ENCODE measurements at places on chromosomes 16 and 17.

- DNase-seq: no peak
These were observed 8.1 kb downstream of the C16orf54 start for GRCh38 chr16:29737713-29738112.

DNA sequence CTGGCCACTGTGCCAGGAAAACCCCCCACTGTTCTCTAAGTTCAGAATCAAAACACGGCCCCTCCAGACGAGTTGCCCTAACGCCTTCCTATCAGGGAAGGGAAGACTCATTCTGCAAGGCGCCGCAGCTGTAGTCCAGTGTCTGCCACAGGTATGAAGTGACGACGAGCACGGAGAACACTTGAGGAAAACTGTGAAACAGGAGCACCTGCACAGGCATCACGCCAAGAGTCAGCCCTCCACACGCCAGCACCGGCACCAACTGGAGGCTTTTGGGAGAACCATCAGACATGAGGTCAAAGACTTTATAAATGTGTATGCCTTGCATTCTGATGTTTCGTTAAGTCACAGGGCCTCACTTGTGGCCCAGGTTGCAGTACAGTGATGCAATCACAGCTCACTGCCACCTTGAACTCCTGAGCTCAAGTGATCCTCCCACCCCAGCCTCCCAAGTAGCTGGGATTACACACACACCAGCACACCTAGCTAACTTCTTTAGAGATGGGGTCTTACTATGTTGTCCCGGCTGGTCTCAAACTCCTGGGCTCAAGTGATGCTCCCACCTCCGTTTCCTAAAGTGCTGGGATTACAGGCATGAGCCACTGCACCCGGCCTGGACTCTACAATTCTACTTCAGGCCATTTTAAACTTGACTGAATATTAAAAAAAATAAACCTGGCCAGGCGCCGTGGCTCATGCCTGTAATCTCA lies 22.9 kb downstream of the KLHDC4 start:
- no peak for DNase-seq

DNA sequence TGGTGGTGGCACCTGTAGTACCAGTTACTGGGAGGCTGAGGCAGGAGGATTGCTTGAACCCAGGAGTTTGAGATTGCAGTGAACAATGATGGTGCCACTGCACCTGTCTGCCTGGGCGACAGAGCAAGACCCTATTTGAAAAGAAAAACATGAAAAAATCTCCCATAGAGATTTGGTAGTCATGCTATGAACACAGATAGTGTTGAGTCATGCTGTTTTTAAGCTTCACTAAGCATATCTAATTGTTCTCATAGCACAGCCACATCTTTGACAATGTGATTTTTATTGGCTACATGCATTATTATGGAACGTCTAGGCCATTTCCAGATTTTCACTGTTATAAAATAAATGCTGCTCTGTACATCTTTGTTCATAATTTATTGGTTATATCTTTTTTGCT lies 6.0 kb downstream of the IL34 start:
- no peak for DNase-seq

GRCh38 chr16:25089351-25089750 lies 22.2 kb upstream of the LCMT1 start:
- no peak for DNase-seq

DNA sequence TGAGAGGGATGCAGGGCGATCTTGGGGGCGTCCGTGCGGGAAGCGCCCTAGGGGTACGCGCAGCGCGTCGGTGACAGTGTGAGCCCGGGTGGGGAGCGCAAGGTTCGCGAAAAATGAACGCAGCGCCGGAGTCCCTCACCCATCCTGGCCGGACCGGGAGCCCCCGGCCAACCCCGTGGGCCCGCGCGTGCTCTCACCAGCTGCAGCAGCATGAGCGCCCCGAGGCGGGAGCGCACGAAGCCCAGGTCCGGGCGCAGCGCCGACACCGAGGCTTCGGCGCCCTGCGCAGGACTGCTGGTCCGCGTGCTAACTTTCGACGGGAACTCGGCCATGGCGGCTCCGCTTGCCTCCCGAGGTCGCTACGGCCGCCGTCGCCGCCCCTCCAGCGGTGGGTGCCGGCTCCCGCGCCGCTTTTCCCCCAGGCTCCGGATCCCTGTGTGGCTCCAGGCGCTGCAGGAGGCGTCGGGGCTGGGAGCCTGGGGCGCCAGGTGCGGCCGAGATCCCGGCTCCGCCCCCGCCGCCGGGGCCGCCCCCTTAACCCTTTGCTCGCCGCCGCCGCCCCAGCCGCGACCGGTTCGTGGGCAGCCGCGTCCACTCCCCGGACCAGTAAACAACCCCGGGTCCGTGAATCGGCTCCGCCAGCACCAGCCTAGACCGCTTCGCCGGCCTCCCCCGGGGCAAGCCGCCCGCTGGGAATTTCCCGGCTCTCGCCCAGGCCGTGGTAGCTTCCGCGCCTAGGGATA lies at the start of gene PLLP:
Gene PLLP (minus strand): TSS at position 464 of the 743 bp plus-strand sequence. CDS start 132 bp downstream, at position 332.
- no peak for DNase-seq

GRCh38 chr17:3724378-3725077 lies 825 bp downstream of the HASPIN start:
- DNase-seq: no peak

Data from stimulated activated CD4-positive, alpha-beta T cell treated with anti-CD3 and anti-CD28 coated beads, Interleukin-12 subunit alpha, Interleukin-12 subunit beta, amount 100 ng/mL, for 48 hours (primary cell).